ENCODE measurements at places on chromosomes 6 and 20. TPM values are rescaled to one million over a fixed set of nuclear protein-coding genes. Genes with fewer than 3 reads are reported as not detected.

- DNase-seq: no peak
Measured at GRCh38 chr6:113019176-113019575, 672.0 kb downstream of the RFPL4B start.

GRCh38 chr6:95614094-95614493, 36.8 kb downstream of the MANEA start:
- no peak for DNase-seq

GRCh38 chr20:14449323-14449722, 111.9 kb upstream of the FLRT3 start:
- no peak for DNase-seq

Gene SLC22A2
- not detected for total RNA-seq

DNA sequence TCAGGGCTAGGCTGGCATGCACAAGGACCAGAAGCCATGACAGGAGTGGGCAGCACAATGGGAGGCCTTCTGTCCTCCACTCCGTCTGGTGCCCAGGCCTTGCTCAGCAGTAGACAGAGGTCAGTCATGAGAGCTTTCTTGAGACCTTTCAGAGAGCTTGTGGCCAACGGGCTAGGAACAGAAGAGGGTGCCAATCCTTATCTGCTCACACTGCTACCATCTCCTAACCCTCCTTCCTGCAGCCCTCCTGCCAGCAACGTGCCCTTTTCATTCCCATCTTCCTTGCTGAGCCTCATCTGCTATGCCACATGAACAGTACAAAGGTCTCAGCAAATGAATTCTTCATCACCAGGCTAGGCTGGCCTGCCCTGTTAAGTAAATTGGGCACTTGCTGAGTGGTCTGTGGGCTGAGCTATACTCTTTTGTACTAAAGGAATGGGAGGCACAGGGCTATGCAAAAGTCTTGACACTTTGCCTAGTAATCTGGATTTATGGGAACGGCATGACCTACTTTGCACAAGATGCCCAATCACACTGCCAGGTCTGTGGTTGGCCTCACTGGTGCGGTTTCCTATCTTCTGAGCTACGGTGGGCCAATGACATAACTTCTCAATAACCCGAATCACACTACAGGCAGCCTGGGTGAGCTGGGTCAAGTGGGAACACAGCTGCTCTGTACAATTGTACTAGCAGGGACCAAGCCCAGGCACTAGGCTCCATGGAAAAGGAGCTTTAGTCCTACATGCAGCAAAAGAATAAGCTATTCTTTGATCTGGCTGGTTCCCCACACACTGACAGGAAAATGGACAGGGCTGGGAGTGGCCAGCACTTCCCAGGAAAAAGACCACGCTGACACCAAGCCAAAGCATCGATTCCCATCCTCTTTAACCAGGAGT, 47.8 kb downstream of the ELOVL5 start:
- DNase-seq: no peak

Gene PPDPF
- total RNA-seq: 1.8 TPM

DNA sequence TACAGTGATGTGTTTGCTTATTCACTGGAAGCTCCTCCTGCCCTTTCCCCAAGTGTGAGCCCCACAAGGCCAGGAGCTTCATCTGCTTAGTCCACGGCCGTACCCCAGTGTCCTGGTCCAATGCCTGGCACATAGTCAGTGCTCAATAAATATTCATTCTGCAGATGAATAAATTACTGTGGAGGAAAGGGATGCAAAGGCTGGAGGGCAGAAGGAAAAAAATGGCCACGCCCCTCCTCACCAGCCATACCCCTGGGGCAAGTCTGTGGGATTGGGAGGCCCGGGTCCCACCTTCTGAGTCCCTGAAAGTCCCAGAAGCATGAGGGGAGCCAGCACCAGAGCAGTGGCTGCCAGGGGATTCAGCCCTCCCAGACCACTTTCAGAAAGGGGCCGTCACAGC, 65.5 kb downstream of the GRM4 start:
- DNase-seq: no peak

GRCh38 chr6:144352331-144352730, 67.2 kb downstream of the UTRN start:
- DNase-seq: no peak

DNA sequence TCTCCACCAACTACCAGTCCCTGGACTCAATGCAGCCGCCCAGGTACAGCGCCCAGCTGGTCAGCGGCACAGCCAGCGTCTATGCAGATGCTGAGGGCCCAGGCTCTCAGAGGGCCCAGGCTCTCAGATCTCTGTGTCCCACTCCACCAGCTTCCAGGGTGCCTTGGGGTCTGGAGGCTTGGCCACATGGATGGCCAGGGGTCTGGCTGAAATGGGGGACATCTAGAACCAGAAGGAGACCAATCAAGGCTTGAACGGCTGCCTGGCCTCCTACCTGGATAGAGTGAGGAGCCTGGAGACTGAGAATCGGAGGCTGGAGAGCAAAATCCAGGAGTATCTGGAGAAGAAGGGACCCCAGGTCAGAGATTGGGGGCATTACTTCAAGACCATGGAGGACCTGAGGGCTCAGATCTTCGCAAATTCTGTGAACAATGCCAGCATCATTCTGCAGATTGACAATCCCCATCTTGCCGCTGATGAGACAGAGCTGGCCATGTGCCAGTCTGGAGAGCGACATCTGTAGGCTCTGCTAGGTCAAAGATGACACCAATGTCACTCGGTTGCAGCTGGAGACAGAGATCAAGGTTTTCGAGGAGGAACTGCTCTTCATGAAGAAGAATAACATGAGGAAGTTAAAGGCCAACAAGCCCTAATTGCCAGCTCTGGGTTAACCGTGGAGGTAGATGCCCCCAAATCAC, 44.1 kb upstream of the GRM4 start:
- DNase-seq: no peak

GRCh38 chr20:4573564-4574355, 147.9 kb upstream of the PRND start:
- DNase-seq: no peak

GRCh38 chr6:81769824-81770223, 17.3 kb upstream of the TENT5A start:
- no peak for DNase-seq

DNA sequence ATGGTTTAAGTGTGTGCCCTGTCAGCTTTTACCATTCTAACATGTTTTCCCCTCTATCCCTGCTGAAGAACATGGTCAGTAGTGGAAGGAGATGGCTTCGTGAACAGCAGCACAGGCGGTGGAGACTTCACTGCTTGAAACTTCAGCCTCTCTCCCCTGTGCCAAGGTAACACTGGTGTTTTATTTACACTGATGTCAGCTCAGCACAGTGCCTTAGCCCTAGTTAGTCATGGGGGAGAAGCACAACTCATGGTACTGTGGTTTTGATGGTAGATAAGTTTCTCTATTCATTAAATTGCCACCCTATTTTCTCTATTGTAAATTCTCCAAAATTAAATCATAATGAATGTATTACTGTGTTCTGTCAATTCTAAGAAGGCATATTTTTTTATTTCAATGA, 56.6 kb downstream of the MTHFD1L start:
- no peak for DNase-seq

- DNase-seq: no peak
Measured at GRCh38 chr6:45651301-45651700, 273.6 kb upstream of the SUPT3H start.

GRCh38 chr20:8943631-8944030, 125.3 kb upstream of the PLCB4 start:
- DNase-seq: no peak

Gene TNF
- not detected for total RNA-seq

DNA sequence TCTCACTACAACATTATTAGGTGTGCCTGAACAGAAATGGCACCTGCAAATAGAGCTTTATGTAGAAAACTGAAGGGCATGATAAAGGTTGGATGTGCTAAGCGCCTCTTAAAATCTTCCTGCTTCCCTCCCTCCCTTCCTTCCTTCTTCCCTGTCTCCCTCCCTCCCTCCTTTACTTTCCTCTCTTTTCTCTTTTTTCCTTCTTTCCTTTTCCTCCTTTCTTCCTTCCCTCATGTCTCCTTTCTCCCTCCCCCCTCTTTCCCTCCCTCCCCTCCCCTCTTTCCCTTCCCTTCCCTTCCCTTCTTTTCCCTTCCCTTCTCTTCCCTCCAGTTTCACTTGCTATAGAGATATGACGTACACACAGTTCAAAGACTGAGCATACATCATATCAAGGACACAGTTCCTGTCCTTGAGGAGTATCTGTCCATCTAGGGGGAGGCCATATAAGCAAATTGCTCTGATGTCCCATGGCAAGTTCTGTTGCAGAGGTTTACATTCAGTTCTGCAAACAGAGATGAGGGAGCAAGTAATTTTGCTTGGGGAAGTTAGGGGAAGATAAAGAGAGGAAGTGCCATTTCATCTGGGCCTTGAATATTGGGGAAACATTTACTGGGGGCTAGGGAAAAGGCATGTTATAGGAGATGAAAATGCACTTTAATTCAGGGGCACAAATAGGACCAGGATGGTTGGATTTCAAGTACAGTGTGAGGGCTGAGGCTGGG, 79.0 kb upstream of the EEF1E1 start:
- no peak for DNase-seq

GRCh38 chr6:85126485-85127167, 323.3 kb upstream of the NT5E start:
- peak; percentile 60 for DNase-seq

- DNase-seq: no peak
Measured at GRCh38 chr20:48411919-48412522, 415.8 kb downstream of the PREX1 start.

DNA sequence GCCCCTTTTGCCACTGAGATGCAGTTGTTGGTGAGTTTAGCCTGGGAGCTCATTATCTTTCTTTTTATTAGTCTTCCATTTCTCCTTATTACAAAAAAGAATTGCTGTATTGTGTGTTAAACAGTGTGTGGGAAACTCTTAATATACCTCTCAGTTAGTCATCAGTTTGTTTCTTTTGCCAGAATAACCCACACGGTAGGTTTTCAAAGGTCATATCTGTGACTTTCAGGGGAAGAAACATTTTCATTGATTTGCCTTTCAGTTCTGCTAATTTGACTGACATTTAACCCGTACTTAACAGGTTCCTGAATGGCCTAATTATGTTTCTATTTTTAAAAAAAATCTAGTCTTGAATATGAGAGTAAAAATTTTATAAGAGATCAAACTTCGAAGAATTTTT, 145.3 kb downstream of the KHDC1L start:
- no peak for DNase-seq

Gene PCK1
- 49.6 TPM for total RNA-seq

GRCh38 chr6:11917951-11918738, 94.0 kb upstream of the HIVEP1 start:
- DNase-seq: peak; percentile 83

DNA sequence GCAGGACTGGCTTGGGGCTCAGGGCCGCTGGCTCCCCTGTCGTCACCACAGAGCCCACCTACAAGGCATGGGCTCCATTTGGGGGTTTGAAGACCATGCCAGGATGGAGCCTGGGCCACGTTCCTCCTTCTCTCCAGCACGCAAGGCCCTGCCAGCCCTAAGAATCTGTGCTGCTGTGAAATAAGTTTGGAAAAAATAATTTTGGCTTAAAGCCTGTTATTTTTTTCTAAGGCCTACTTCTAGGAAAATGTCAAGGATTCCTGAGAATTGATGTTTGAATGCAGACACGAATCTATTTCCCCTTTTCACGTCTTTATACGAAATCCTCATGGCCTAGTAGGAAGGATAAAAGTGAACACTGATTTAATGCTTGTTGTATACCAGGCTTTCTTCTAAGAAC, 107.5 kb downstream of the LRFN2 start:
- DNase-seq: no peak

DNA sequence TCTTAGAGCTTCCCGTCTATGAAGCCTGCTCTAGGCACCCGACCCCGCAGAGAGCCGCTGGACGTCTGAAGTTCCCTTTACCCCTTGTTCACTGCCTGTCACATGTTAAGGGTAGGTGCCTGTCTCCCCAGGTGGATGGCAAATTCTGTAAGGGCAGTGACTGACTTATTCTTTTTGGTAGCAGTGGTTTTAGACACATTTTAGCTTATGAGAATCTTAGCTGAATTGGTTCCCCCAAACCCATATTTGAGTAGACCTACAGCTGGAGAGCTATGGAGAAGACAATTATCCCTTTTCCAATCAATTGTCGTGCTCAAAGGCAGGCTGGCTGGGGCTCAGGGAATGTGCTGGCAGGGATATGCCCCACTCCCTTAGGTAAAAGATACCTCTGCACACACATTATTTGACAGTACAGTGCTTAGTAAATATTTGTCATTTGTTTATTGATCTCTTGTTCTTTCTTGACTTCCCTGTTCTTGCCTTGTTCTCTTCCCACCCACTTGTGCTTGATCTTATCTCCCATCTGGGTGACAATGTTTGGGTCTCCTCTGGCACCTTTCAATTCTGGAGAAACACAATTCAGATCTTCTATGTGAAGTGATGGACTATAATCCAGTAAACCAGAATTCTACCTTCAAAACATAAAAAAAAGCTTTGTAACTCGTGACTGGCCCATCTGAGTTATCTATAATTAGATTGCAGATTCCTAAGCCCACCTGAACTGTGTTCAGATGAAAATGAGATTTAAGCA, 114.3 kb upstream of the SLC2A12 start:
- DNase-seq: no peak

- DNase-seq: no peak
Measured at GRCh38 chr6:87199787-87200186, 44.4 kb downstream of the ZNF292 start.

Gene ZSCAN23
- 0.58 TPM for total RNA-seq

- DNase-seq: no peak
Measured at GRCh38 chr6:43990627-43991619, 136.3 kb downstream of the MRPL14 start.

DNA sequence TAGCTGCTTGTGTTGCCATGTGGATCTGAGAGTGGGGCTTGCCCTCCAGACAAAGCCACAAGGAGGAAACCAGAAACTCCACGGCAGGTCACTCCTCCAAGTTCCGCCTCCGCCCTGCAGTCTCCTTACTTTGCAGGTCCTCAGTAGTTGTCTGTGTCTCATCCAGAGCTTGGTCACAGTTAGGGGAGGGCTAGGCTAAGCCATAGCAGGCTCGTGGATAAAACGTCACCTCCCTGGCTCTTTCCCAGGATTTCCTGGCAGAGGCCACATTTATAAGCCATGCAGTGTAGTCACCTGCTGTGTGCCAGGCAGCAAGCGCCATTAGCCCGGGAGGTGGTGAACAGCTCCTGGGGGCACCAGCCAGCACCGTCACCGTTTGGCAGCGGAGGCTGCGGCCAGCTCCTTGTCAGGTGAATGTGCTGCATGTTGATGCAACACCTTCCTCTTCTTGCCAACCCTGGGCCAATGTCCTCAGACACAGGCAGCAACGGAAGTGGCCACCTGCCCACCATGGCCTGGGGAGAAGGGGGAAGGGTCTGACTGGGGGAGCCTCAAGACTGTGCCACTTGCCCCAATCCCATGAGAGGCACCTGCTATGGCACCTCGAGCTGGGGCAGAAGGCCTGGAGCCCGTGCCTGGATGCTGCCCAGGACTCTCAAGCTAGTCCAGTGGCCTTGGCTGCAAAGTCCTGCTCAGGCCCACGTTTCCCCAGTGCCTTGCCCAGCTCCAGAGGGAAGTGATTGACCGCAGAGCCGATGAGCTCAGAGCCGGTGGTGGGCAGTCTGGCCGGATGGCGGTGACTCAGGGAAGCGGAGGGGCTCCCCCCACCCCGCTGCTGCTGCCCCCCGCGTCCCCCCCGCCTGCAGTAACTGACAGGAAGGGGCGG, 39.0 kb upstream of the SLCO4A1 start:
- DNase-seq: peak; percentile 88

Data from stomach (tissue), 19 donors.